Cardiac muscle cell (in vitro differentiated cells and primary cell): ENCODE measurements at places on chromosomes 3 and 15. TPM values are rescaled to one million over a fixed set of nuclear protein-coding genes. Genes with fewer than 3 reads are reported as not detected.

The MORC1 gene
- not detected in 2 replicates for total RNA-seq

The PLSCR5 gene
- 3.0 and 3.6 TPM in 2 replicates for total RNA-seq

The SLC28A2 gene
- not detected in 2 replicates for total RNA-seq

- peak overlapping the region; percentile 60 for H3K27ac ChIP-seq
- no peaks in the 10 kb centered on the region for H3K27me3 ChIP-seq
- no peak for DNase-seq
Measured at GRCh38 chr3:15204005-15204404, 2.0 kb upstream of the CAPN7 start.

- H3K27me3 ChIP-seq: no peaks in the 10 kb centered on the region
- no peak overlapping the region for H3K4me3 ChIP-seq
- H3K27ac ChIP-seq: no peak overlapping the region
- DNase-seq: no peak
- no peaks in the 10 kb centered on the region for H3K36me3 ChIP-seq
Measured at GRCh38 chr3:120858521-120858920, 49.5 kb upstream of the STXBP5L start.

The GP5 gene
- total RNA-seq: 0.83 and 0.95 TPM in 2 replicates

GRCh38 chr3:148865049-148865448, at the start of gene CPA3:
Gene CPA3, plus strand, starts transcription at chr3:148865296. Its CDS starts 12 bp downstream, at chr3:148865308.
- H3K4me3 ChIP-seq: no peak within 1 kb of the TSS
- H3K36me3 ChIP-seq: no peaks in the 10 kb centered on the region
- peaks cover 91% of the 10 kb centered on the region for H3K27me3 ChIP-seq
- DNase-seq: no peak
- H3K27ac ChIP-seq: no peak within 1 kb of the TSS

DNA sequence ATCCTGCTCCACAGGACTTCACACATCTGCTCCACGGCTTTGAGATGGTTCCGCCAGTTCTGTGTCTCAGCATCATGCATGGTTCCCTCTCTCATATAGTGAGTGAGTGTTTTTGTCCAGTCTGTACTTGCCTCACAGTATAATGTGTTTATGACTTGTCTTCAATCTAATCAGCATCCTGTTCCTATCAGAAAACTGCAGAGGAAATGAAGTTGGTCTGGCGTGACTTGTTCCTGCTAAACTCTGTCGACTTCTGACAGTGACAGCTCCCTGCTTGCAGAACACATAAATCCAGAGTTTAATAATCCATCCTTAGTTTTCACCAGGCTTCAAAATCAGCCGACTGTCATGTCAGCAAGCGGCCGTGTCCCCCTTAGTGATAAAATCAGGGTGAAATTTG, 222.3 kb downstream of the SLCO3A1 start:
- peaks cover 5% of the 10 kb centered on the region for H3K4me1 ChIP-seq
- H3K36me3 ChIP-seq: no peaks in the 10 kb centered on the region
- no peak overlapping the region for H3K27ac ChIP-seq
- peak; percentile 16 for DNase-seq

GRCh38 chr3:13282358-13282985, 137.7 kb downstream of the NUP210 start:
- H3K36me3 ChIP-seq: no peaks in the 10 kb centered on the region
- H3K4me3 ChIP-seq: peak overlapping the region; percentile 44
- peak; percentile 64 for DNase-seq
- peaks cover 7% of the 10 kb centered on the region for H3K4me1 ChIP-seq
- H3K27ac ChIP-seq: no peak overlapping the region

DNA sequence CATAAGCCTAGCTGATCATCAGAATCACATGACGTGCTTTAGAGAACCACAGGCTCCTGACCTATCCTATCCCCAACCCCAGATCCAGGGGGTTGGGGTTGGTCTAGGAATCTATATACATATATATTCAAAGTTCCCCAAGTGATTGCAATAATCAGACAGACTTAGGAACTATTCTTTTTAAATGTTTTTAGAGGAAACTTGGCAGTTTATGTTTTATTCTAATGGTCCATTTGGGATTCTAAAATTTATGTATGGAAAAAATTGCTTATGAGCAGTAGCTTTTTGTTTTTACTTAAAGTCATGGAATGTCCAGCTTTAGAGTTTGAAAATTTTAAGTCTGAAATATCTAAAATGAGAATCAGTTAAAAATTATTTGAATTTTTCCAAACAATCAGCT, 22.1 kb downstream of the MFN1 start:
- no peak for DNase-seq
- no peak overlapping the region for H3K4me3 ChIP-seq
- no peaks in the 10 kb centered on the region for H3K27me3 ChIP-seq
- no peak overlapping the region for H3K27ac ChIP-seq

DNA sequence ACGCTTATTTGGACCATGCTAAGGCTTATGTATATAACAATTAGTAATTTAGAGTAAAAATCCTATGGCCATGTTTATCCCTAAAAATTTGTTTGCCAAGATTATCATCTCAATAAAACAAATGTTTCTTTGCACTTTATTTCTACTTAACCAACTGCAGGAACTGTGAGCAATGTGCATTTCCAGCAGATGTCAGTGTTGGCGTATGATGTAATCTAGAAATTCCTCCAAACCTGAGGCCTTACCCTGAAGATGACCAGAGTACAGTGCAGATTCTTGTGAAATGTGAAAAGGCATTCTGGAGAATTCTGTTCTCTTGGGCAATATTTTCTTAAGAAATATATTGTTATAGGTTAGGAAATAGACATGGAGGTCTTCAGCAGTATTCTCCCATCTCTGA, 205.9 kb downstream of the MBNL1 start:
- no peak overlapping the region for H3K4me3 ChIP-seq
- H3K36me3 ChIP-seq: no peaks in the 10 kb centered on the region
- no peaks in the 10 kb centered on the region for H3K27me3 ChIP-seq
- H3K4me1 ChIP-seq: peaks cover 5% of the 10 kb centered on the region
- no peak overlapping the region for H3K27ac ChIP-seq
- peak; percentile 92 for DNase-seq

DNA sequence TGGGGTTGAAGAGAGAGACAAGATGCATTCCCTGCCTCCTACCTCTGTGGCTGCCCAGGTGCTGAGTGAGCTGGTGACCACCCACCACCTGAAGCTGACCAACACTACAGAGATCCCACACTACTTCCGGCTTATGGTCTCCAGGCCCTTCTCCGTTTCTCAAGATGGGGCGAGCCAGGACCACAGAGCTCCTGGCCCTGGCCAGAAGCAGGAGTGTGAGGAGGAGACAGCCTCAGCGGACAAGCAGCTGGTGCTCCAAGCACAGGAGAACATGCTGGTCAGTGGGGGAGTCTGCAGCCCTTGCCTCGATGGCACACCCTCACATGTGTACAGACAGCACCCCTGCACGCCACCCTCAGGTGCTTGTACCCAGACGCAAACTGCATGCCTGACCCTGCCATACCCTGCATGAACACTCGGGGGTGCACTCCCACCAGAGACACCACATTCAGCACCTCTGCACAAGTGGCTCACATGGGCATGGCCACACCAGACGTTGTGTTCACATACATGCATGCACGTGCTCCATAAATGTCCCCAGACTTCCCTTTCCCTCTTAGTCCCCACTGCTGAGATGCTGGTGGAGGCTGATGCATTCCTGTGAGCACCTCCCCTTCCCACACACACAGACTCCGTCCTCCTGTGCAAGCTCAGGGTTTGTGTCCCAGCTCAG, 19.0 kb downstream of the ACAA1 start:
- no peak overlapping the region for H3K27ac ChIP-seq
- H3K4me1 ChIP-seq: no peaks in the 10 kb centered on the region
- DNase-seq: peak; percentile 32

- H3K36me3 ChIP-seq: no peaks in the 10 kb centered on the region
- peaks cover 15% of the 10 kb centered on the region for H3K27me3 ChIP-seq
- no peak overlapping the region for H3K27ac ChIP-seq
- no peak overlapping the region for H3K4me3 ChIP-seq
- no peaks in the 10 kb centered on the region for H3K4me1 ChIP-seq
Measured at GRCh38 chr3:192481638-192482037, 245.7 kb downstream of the FGF12 start.

DNA sequence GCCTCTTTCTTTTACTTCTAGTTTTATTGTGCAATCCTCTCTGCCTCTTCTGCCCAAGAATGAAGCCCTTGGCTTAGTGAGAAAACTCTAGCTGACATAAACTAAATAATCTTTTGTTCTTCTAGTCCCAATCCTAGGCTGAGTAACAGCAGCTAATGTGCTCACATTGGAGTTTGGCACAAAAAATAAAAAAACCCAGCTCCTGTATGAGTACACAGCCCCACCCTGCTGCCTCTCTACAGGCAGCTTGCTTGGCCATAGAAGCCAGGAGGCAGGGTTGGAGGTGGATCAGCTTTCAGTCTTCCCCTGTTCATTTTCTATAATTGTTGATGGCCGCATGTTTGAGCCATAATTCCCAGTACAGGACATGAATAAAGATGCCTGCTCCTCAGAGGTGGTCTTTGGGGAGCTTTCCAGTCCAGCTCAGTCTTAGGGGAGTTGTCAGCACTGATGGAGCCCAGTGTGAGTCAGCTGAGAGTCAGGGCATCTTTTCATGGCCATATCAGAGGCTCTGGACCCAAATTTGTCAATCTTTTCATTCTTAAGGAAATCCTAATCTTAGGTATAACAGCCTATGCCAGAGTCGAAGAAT, 46.7 kb downstream of the RTP1 start:
- H3K36me3 ChIP-seq: peaks cover 5% of the 10 kb centered on the region
- no peak overlapping the region for H3K4me3 ChIP-seq
- no peaks in the 10 kb centered on the region for H3K27me3 ChIP-seq
- H3K4me1 ChIP-seq: peaks cover 7% of the 10 kb centered on the region

The NR2E3 gene
- 0.09 TPM in 1 of 2 replicates, not detected in the other for total RNA-seq

GRCh38 chr15:69524296-69524695, 71.7 kb downstream of the RPLP1 start:
- no peak overlapping the region for H3K27ac ChIP-seq
- no peak for DNase-seq
- H3K4me3 ChIP-seq: no peak overlapping the region
- no peaks in the 10 kb centered on the region for H3K36me3 ChIP-seq
- H3K27me3 ChIP-seq: peaks cover 34% of the 10 kb centered on the region

DNA sequence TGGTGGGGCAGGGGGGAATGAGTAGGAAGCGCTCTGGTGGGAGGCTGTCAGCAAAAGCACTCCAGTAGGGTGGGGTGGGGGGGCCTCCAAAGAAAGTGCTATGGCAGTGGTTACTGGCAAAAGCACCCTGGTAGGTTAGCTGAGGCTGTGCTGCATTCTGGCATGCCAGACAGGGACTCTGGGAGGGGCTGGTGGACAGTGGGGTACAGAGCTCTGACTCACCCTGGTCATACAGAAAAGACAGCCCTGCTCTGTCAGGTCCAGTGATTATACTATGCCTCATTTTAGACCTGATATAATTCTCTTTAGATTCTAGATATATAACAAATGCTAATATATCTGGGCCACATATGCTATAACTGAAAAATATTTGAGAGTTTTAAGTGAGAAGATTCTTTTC, 82.8 kb upstream of the CPNE4 start:
- H3K27me3 ChIP-seq: no peaks in the 10 kb centered on the region
- no peaks in the 10 kb centered on the region for H3K36me3 ChIP-seq
- H3K4me1 ChIP-seq: no peaks in the 10 kb centered on the region
- H3K4me3 ChIP-seq: no peak overlapping the region

The C2CD4B gene
- total RNA-seq: 0.15 TPM in 1 of 2 replicates, not detected in the other

DNA sequence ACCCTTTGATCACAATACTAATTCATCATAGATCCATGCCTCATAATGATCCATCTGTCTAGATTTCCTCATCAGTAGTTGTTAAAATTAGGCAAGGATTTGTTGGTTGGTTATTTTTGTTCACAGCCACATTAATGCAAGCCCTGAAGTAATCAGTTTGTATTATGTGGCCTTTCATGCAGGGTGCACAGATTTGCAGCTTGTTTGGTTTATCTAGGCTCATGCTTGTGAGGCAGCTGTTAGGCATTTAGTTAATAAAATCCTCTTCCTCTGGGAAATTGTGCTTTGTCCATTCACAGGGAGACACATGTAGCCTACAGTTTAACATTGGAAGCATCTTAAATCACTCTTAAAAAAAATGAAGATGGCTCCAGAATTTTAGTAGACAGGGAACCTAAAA, 162.8 kb upstream of the ZNF385D start:
- no peaks in the 10 kb centered on the region for H3K4me1 ChIP-seq
- DNase-seq: no peak
- H3K36me3 ChIP-seq: no peaks in the 10 kb centered on the region

DNA sequence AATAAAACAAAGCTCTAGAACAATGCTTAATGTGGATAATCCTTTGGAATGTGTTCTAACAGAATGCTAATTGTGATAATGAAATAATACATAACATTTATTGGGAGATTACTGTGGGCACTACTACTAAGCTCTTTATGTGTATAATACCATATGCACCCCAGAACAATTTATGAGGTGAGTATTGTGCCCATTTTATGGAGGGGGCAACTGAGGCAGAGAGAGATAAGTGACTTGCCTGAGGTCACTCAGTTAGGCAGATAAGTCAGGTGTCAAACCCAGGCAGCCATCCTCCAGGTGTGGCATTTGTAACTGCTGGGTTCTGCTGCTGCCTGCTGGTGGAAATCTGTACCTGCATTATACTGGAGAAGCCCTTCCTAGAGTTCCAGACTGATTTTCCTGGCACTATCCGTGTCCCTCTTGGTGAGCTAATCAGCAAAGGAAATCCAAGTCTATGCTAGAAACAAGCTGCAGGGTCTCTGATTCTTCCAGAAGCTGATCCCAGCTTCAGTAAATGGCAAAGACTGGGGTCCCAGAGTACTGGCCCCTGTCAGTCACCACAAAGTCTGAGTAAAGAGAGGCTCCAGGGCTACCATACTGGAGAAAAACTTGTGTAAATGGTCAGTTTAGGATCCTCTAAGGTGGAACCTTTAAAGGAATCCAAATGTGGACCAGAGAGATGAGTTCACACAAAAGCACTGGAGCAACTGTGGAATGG, 22.6 kb upstream of the RBP1 start:
- H3K4me3 ChIP-seq: no peak overlapping the region
- DNase-seq: peak; percentile 50
- no peaks in the 10 kb centered on the region for H3K36me3 ChIP-seq
- H3K27ac ChIP-seq: no peak overlapping the region
- H3K4me1 ChIP-seq: no peaks in the 10 kb centered on the region

- no peak for DNase-seq
- H3K36me3 ChIP-seq: peaks cover 4% of the 10 kb centered on the region
- H3K27ac ChIP-seq: no peak overlapping the region
- no peak overlapping the region for H3K4me3 ChIP-seq
Measured at GRCh38 chr3:196749125-196749524, 9.5 kb downstream of the PAK2 start.

The ACKR4 gene
- total RNA-seq: not detected in 2 replicates

The HHLA2 gene
- total RNA-seq: 0.48 TPM in 1 of 2 replicates, not detected in the other

GRCh38 chr3:161821591-161821990, 325.0 kb downstream of the OTOL1 start:
- no peaks in the 10 kb centered on the region for H3K27me3 ChIP-seq
- no peak overlapping the region for H3K4me3 ChIP-seq
- DNase-seq: no peak
- H3K36me3 ChIP-seq: no peaks in the 10 kb centered on the region
